Bronchial smooth muscle cell (primary cell): ENCODE measurements at places on chromosomes 2 and 18. TPM values are rescaled to one million over a fixed set of nuclear protein-coding genes. Genes with fewer than 3 reads are reported as not detected.

Gene DSG3
- 0.16 and 0.26 TPM in 2 replicates for total RNA-seq

Gene GTF2A1L
- 0.69 and 0.95 TPM in 2 replicates for total RNA-seq

Gene MATN3
- 0.77 and 1.6 TPM in 2 replicates for total RNA-seq

Gene SERPINB11
- not detected in 2 replicates for total RNA-seq

Gene OSR1
- total RNA-seq, result 9.7 and 27.0 TPM in 2 replicates

Gene CDKL4
- 2.7 and 4.3 TPM in 2 replicates for total RNA-seq

Gene WDR35
- total RNA-seq, result 10.4 and 13.9 TPM in 2 replicates

Gene NPHP1
- total RNA-seq, result 5.5 and 5.7 TPM in 2 replicates

Gene PARD6G
- total RNA-seq, result 1.6 and 2.0 TPM in 2 replicates

Gene SNORC
- 0.52 and 0.79 TPM in 2 replicates for total RNA-seq

Gene RIT2
- total RNA-seq, result not detected in 2 replicates

Gene PTPRN
- total RNA-seq, result 7.2 and 12.6 TPM in 2 replicates

Gene UGP2
- total RNA-seq, result 36.1 and 78.3 TPM in 2 replicates

Gene EML6
- total RNA-seq, result 0.17 and 0.63 TPM in 2 replicates

Gene MARCO
- not detected in 2 replicates for total RNA-seq

Gene PLGLB1
- 0.32 TPM in 1 of 2 replicates, not detected in the other for total RNA-seq

Gene CRYBA2
- not detected in 2 replicates for total RNA-seq

Gene OR6B2
- total RNA-seq, result not detected in 2 replicates

Gene CASP10
- 4.7 and 4.8 TPM in 2 replicates for total RNA-seq

Gene AKAIN1
- total RNA-seq, result not detected in 2 replicates

Gene ACMSD
- total RNA-seq, result not detected in 2 replicates

Gene PLCD4
- total RNA-seq, result 6.1 and 7.6 TPM in 2 replicates

Gene SULT1C3
- not detected in 2 replicates for total RNA-seq

Gene GCG
- total RNA-seq, result not detected in 2 replicates

Gene MTIF2
- 40.6 and 52.8 TPM in 2 replicates for total RNA-seq

Gene DCC
- 0.52 and 3.3 TPM in 2 replicates for total RNA-seq

Gene ETAA1
- total RNA-seq, result 10.0 and 15.4 TPM in 2 replicates

Gene MOGAT1
- not detected in 2 replicates for total RNA-seq

Gene TRIM54
- 0.09 TPM in 1 of 2 replicates, not detected in the other for total RNA-seq

Gene CCDC148
- 0.60 and 0.63 TPM in 2 replicates for total RNA-seq

Gene RBMS1
- total RNA-seq, result 63.5 and 78.7 TPM in 2 replicates

Gene ACADL
- total RNA-seq, result under 0.01 and 0.26 TPM in 2 replicates

Gene PLEKHH2
- 4.4 and 6.5 TPM in 2 replicates for total RNA-seq

Gene ALMS1
- total RNA-seq, result 8.2 and 9.4 TPM in 2 replicates

Gene RGPD8
- total RNA-seq, result 2.8 and 8.5 TPM in 2 replicates

Gene KIF3C
- 10.2 and 13.2 TPM in 2 replicates for total RNA-seq

Gene ORC2
- 9.2 and 11.0 TPM in 2 replicates for total RNA-seq

Gene XPO1
- 154 and 179 TPM in 2 replicates for total RNA-seq

Gene TSN
- total RNA-seq, result 23.1 and 35.3 TPM in 2 replicates

Gene FAP
- total RNA-seq, result 46.5 and 157 TPM in 2 replicates

Gene CENPA
- total RNA-seq, result 0.26 and 1.6 TPM in 2 replicates

Gene SLC9A4
- not detected in 2 replicates for total RNA-seq

Gene TTL
- 16.8 and 19.4 TPM in 2 replicates for total RNA-seq

Gene KIDINS220
- total RNA-seq, result 77.1 and 84.4 TPM in 2 replicates
